NCI-H345 (cell line): ENCODE measurements at places on chromosomes 7 and 10.

DNA sequence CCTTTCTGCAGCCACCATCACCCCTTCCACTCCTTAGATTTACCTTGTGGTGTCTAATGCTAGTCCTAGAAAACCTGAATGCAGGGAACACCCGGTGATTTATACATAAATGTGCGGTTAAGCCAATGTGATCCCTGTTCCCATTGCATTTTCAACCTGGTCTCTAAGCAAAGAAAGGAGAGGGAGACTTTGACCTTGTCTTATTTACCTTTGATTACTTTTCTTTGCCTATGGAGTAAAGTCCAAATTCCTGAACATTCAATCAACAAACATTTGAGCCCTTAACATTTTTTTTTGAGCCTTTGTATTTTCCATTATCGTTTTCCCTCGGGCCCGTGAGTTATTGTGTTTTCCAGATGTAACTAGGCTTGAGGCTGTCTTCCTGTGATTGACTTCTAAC, 233.9 kb downstream of the ZNF248 start:
- DNase-seq, result no peak

DNA sequence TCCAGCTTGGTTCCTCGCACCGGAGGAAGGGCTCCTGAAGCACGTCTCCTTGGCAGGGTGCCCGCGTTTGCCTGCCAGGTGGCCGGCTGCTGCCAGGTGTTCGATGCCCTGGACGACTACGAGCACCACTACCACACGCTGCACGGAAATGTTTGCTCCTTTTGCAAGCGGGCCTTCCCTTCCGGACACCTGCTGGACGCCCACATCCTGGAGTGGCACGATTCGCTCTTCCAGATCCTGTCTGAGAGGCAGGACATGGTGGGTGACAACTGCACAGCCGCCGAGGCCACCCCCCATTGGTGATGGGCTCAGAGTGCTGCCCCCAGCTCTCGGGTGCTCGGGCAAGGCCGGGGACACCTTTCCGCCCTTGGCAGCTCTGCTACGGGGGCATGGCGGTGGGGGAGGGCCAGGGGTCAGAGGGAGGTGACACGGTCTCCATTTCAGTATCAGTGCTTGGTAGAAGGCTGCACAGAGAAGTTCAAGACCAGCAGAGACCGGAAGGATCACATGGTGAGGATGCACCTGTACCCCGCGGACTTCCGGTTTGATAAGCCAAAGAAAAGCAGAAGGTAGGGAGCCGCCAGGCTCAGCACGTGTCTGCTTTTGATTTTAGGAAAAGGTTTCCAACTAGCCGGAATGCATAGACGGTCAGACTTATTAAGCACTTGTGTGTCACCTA, 1.1 kb downstream of the ZNF511 start:
- peak; percentile 67 for DNase-seq

- no peak for DNase-seq
Measured at GRCh38 chr7:132622081-132622480, 45.8 kb upstream of the PLXNA4 start.

GRCh38 chr10:116263870-116264655, 8.9 kb downstream of the GFRA1 start:
- DNase-seq, result no peak

- DNase-seq, result no peak
Measured at GRCh38 chr7:92725161-92725925, 111.0 kb downstream of the CDK6 start.

- no peak for DNase-seq
Measured at GRCh38 chr7:28182071-28182471, 1.5 kb upstream of the JAZF1 start.

- DNase-seq, result no peak
Measured at GRCh38 chr7:31512166-31512565, 1.7 kb upstream of the ITPRID1 start.

GRCh38 chr7:45670717-45671116, 96.5 kb downstream of the ADCY1 start:
- DNase-seq, result no peak

DNA sequence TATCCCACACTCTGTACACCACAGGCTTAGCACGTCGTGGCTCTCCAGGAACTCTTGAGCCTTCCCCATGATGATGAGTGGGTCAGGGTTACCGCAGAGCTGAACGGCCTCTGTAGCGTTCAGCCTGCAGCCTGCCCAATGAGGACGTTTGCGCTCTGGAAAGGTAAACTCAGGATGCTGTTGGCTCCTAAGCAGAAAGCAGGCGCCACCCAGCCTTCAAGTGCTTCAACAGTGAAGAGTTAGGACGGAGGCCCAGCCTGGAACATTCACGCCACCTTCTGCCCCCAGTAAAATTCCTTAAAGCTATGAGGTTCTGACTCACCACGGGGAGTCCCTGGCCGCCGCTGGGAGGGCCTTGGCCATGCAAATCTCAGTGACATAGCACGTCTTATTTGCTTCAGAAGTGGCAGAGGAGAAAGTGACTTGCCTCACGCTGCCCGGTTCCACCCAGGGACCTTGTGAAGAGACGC, 161.5 kb upstream of the SH2B2 start:
- DNase-seq, result no peak

- DNase-seq, result peak; percentile 77
Measured at GRCh38 chr7:110522061-110522760, 568.7 kb upstream of the LRRN3 start.

DNA sequence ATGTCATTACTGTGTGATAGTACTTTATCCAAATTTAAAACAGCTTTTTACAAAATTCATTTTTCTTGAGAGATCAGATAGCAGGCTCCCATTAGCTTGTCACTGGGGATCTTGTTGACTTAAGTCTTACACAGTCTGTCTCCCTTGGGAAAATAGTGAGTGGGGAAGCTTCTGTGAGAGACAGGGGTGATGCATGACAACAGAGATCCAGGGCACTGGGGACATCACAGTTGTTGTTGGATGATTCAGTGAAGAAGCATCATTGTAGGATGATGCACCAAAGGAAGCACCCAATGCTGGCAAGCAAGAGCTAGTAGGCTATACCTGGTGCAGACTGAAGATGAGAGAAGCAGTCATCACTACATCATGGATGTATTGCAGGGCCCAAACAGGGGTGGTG, 284.7 kb downstream of the HDAC9 start:
- no peak for DNase-seq

DNA sequence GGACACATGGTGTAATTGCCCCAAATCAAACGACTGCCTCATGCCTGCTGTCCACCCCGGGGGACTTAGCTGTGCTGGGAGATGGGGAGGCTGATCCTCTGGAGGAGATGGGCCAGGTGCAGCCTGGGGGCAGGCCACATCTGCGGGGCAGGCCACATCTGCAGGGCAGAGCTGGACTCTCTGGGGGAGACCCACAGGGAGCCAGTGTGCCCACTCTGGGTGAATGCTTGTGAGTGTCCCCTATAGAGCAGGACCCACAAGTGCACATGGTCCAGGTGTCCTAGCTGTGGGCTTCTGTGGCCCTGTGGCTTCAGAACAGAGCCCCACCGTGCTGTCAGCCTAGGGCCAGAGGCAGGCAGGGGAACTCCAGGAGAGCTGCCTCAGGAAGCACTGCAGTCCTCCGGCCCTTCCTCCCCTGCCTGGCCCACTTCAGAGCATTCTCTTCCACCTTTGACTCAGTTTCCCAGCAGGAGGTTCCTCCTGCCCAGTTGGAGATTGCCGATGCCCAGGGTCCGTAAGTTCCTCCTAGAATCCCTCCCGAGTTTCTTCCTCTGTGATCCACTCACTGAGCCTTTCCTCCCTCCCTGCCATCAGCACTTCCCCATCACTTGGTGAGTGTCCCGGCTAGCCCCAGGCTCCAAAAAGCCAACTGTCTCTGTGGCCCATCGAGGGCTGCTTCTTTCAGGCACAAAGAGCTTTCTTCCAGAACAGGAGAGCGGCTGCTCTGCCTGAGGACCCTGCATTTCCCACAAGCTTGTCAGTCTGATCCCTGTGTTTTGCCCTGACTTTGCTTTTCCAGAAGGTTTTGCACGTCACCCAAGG, 50.3 kb downstream of the ADCYAP1R1 start:
- DNase-seq, result no peak

DNA sequence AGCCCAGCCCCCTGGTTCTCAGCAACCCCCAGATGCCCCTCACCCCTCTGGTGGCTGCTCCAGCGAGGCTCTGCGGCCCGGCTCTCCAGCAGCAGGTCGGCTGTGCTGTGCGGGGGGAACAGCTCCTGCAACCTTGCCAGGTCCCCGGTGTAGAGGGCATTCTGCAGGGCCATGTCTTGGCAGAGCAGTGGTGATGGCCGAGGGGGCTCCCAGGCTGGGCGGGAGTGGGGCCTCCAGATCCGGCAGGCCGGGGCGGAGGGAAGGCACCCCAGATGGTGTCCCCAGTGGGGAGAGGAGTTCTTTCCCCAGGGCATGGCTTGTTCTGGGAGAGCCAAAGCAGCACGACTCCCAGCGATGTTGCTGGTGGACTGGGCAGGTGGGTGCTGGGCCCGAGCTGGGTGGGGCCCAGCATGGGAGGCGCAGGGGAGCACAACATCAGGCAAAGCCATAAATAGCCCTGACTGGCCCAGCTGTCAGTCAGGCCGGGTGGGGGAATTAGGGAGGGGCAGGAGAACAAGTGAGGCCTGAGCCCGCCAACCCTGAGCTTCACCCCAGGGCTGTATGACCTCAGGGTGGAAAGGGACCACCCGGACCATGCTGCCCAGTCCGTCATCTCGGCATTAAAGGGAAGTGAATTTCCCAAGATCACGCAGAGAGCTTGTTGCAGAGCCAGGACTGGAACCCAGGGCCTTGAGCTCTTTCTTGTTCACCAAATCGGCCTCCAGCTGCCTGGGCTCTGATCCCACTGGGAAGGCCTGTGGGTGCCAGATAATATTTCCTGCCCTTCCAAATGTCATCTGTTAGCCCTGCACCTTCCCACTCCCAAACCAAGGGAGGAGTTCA, 580 bp upstream of the ASB10 start:
- no peak for DNase-seq

DNA sequence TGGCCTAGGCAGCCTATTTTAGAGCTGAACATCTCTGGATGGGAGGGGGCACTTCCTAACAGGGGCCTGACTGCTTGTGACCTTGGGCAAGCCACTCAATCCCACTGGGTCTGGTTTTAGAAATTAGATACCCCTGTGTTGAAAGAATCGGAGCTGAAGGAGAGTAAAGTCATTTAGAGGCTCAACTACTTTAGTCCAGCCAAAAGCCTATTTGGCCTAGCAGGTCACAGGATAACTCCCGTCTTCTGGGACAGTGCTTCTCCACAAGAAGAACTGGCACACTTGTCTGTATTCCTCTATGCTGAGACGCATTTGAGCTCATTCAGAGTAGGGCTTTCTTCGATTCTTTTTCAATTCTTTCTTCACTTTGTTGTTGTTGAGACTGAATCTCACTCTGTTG, 224.2 kb downstream of the CHCHD3 start:
- DNase-seq, result no peak

GRCh38 chr10:126528315-126528835, 140.1 kb upstream of the ADAM12 start:
- no peak for DNase-seq

- DNase-seq, result no peak
Measured at GRCh38 chr7:147646568-147646967, 944.0 kb upstream of the C7orf33 start.

GRCh38 chr7:10767771-10768170, 205.9 kb upstream of the PHF14 start:
- no peak for DNase-seq

- no peak for DNase-seq
Measured at GRCh38 chr10:6667679-6668270, 87.7 kb upstream of the PRKCQ start.

DNA sequence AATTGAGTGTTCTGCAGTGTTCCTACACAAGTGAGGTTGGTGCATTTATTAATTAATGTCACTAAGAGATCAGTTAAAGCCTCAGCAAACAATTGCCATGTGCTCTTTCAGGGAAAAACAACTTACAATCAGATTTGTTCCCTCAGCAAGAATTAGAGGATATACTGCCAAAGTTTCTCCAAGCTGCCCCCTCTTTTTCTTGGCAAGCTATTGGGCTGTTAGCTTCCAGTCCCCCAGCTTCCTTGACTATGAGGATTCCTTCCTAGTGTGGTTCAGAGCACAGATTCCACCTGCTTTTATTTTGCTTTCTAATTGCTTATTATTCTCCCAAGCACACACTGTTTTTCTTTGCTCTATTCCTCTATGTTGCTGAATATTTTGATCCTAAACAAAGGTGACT, 112.7 kb downstream of the RBM20 start:
- no peak for DNase-seq

DNA sequence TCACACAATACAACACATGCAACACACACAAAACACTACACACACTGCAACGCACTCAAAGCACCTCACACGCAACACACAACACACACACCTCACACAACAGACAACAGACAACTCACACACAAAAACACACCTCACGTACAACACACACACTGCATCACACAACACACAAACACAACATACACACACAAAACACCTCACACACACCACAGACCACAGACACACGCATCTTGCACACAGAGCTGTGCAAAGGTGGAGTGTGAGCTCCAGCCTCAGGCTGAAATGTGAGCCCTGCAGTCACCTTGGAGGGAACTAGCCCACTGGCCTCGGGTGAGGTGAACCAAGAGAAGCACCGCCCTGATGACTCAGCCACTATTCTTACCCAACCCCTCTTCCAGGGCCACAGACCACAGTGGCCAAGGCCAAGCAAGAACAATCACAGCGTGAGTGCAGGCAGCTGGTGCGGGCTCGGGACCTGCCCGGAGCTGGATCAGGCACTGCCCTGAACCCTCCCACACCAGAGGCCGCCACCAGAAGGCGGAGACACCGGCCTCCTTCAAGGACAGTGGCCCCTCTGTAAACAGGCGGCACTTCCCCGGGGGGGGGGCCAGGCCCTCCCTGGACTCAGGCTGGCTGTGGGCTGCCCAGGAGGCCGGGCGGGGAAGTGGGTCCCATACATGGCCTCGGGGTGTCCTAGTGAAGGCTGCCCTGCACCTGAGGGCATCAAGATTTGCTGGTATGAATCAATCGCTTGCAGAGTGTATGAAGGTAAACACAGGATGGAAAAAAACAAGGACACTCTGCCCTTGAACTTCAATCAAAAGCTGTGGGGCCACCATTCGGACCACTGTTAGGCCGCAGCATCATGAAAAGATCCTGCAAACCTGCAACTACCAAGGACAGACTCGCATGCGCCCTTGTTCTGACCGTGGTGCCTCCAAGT, 106.7 kb downstream of the TNS3 start:
- DNase-seq, result peak; percentile 32
